ENCODE measurements at places on chromosomes 4 and X.

GRCh38 chr4:38804654-38805295 is at the start of gene TLR1:
Gene TLR1, minus strand, starts transcription at chr4:38804791. Its CDS starts 5,960 bp downstream, at chr4:38798831.
- DNase-seq = peak; percentile 89

DNA sequence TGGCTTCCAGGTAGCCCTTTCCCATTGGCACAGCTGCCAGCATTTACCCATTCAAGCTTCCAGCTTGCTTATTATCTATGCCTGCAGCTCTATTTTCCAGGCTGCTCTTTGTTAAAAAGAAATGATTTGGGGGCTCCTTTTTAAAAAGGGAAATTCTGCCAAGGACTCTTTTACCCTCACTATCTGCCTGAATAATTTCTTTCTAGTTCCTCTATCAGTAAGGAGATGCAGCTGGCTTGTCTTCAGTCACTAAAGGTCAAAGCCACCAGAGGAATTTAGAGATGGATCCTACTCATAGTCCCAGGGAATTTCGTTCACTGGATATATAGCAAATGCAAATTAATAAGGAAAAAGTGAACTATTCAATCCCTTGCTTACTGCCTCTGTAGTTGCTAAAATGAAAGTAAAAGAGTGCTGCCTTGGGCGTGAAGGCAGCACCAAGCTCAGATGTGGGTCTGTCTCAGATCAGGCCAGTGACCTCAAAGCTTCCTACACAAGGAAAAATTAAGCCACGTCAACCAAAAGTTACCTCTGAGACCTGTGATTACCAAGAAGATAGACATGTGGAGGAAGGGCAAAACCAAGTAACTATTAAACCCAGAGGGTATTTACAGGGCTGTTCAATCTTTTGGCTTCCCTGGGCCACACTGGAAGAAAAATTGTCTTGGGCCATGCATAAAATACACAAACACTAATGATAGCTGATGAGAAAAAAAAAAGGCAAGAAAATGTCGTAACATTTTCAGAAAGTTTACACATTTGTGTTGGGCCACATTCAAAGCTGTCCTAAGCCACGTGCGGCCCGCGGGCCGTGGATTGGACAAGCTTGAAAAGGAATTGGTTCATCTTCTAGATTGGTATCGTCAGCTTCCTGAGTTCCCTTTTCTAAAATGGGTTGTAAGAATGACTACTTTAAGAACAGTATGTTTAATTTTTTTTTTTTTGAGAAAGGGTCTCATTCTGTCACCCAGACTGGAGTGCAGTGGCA is 5.3 kb downstream of the ARSF start:
- no peak for DNase-seq

GRCh38 chr4:149961876-149962597 is 116.2 kb upstream of the DCLK2 start:
- DNase-seq = no peak

- DNase-seq = no peak
These were observed 188.4 kb downstream of the GASK1B start for GRCh38 chr4:157984285-157984911.

DNA sequence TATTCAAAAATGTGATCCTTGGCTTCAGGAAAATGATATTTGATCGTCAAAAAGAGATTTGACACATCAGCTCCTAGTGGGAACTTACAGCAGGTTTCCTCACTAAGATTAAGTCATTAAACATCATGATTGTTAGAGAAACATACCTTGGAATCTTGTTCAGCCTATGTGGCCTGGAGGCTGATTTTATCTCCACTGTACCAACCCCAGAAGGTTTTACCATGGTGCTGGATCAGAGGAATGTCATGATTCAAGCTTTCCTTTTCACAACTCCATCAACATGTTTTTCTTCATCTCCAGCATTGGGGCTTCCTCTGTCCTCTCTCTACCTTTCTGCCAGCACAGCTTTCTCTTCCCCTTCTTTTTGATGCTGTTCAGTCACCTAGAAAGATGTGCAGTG is 68.4 kb upstream of the MID1IP1 start:
- DNase-seq = no peak

GRCh38 chr4:145847764-145848163 is 90.9 kb downstream of the ZNF827 start:
- no peak for DNase-seq

DNA sequence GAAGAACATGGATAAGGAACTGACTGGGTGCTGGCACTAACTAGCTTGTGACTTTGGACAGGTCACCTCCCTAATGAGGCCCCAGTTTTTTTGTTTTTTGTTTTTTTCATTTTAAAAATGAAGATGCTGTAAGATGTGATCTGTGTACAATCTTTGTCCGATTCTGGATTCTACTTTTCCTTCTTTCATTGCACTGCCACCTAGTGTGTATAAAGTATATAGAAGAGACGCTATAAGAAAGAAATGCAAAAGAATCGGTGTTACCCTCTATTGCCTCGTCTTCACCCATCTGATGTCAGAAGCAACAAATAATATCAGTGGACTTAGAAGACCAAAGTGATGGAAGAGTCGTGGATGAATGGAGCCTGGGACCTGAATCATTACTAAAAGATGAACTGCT is 58.6 kb upstream of the P2RY10 start:
- peak; percentile 43 for DNase-seq

GRCh38 chr4:62402088-62402806 is 1202.1 kb downstream of the ADGRL3 start:
- DNase-seq = no peak

DNA sequence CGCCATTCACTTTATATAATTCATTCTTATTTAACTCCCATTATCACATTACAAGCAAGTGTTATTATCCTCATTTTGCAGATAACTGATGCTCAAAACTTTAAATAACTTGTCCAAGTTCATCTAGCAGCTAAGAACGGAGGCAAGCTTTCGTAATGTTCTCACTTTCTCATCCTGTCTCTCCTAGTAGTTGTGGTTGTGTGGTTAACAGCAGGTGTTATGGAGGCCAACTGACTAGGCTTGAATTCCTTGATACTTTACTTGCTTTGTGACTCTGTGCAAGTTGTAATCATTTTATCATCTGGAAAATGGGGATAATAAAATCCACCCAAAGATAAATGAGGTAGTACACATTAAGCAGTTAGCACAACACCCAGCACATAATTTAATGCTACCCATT is 109.9 kb upstream of the PTPN13 start:
- no peak for DNase-seq
